ENCODE measurements at places on chromosomes 6 and 20.

DNA sequence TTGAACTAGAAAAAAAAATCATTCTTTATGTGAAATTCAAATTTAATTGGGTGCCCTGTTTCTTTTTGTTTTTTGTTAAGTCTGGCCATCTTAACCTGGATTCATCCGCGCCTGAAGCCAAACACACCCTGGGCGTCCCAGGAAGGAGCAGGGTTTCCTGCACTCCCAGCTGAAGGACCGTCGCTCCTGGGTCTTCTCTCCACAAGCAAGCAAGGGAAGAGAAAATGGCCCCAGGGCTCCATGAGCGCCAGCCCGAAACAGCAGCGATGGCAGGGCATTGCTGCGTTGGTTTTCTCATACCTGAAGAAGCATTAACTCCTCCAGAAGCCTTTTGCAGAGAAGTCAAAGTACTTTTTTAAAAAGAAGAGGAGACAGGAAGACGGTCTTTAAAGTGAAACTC, 105.4 kb upstream of the AFDN start:
- no peak for DNase-seq

- DNase-seq = no peak
These were observed 204.3 kb upstream of the RSPO3 start for GRCh38 chr6:126914172-126914571.

DNA sequence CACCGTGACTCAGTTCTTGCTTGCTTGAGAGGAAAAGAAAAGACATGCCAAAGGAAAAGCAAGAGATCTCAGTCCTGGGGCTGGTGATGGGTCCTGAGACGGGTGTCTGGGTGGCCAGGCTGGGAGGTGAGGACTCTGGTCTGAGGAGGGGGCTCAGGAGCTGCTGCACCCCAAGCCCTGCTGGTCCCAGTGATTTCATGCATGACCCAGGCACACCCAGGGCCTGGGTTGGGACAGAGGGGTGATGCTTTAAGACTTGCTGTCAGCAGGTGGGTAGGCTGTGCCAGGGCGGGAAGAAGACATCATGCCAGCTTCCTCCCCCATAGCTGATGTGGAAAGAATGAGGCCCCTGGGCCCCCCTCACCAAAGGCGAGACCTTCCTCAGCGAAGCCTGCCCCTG, 65.1 kb upstream of the PMEPA1 start:
- DNase-seq = no peak

DNA sequence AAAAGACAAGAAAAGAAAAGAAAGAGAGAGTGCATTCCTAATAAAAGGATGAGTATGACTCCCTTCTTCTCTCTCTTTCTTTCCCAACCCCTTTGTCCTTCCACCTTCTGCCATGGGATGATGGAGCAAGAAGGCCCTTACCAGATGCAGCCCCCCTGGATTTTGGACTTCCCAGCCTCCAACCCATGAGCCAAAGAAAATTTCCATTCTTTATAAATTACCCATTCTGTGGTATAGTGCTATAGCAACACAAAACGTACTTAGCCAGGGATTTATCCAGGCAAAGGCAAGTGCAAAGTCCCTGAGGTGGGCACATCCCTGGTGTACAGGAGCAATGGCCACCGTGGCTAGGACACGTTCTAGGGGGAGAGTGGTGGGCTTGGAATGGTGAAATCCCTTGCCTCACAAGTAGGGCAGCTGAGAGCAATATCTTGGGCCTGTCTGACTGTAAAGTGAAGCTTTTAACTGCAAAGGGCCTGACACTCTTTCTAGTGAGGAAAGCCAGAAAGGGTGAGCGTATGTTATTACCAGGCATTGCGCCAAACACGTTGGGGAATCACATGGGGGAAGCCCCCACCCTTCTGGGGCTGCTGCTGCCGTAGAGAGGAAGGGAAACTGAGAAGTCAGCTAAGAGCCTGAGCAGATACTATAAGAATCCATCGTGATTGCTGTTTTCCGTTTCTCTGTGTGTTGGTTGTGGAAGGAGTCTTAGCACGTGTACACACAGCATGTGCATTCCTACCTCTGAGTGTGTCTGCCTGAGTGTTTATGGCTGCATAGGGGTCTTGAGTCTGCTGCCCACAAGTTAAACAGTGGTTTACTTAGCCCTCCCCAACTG, 50.7 kb upstream of the SIRPA start:
- peak; percentile 38 for DNase-seq

DNA sequence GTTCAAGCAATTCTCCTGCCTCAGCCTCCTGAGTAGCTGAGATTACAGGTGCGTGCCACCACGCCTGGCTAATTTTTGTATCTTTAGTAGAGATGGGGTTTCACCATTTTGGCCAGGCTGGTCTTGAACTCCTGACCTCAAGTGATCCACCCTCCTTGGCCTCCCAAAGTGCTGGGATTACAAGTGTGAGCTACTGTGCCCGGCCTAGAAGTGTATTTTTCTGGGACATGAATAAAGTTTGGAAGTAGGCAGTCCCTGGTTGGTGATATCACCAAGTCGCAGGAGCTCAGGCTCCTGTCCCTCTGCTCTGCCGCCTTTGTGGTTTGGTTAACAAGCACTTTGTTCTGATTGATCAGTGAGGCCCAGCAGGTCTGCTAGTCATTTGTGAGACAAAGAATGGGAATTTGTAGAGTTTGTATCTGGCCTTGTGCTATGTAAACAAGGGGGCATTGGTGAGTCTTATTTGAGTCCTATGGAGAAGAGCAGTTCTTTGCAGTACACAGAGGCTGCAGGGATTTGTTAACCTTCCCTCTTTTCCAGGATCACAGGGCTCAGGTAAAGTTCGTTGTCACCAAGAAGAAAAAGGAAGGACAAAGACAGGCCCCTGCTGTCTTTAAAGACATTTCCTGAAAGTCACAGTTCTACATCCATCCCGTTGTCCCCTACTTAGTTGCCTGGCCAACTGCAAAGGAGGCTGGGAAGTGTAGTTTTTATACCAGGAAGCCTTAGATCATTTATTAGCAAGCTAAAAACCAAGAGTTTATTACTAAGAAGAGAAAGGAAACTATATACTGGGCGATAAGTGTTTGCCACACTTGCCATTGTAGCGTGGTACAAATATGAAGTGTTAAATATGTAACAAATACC, 13.1 kb downstream of the MTHFD1L start:
- no peak for DNase-seq

- no peak for DNase-seq
These were observed 66.4 kb upstream of the DSP start for GRCh38 chr6:7475081-7475480.

DNA sequence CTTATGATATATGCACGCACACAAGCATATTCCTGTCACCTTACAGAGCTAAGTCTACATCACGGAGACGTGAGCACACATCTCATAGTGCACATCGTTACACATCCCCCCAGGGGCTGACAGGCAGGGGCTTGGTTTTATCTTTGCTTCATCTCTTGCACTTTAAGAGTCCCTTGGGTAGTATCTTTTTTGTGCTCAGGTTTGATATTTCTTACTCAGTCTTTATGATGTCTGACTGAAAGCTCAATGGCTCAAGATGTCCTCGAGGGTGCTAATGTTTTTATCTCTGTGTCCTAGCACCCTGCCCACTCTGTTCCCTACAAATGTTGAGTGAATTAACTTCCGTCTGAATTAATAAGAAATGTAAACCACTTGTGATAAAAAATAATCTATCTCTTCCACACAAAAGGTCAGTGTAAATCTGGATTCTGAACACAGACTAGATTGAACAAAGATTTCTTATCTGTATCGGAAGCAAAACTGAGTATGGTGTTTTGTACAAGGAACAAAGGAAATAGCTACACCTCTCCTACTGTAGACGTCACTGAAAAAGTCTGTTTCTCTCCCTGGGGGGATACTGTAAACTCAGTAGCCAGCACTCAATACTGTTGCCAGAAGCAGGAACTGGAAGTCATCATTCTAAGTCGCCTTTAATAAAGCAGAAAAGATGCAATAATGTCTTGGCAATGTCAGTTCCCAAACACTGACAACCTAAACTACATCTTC, 195.1 kb downstream of the PRKN start:
- DNase-seq = no peak

GRCh38 chr6:144690666-144691065, 405.5 kb downstream of the UTRN start:
- DNase-seq = no peak

GRCh38 chr20:25065625-25066338, 7.8 kb upstream of the ACSS1 start:
- DNase-seq = peak; percentile 89

DNA sequence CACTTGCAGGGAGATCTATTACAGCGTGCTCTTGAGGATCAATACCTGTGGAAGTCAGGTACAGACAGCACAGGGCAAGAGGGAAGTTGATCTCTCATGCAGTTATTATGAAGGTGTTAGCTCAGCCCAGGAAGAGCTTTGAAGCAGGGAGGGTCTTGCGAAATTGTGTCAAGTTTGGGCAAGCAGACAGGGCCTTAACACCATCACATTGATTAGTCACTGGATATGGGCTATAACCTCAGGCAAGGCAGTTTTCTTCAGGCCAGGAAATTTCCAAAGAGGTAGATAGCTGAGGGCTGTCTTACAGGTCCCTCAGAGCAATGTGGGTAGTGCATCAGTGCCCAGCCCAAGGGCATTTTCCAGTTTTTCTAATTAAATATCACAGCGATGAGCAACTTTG, 643.8 kb downstream of the DHX35 start:
- no peak for DNase-seq
